Effector memory CD8-positive, alpha-beta T cell (primary cell): ENCODE measurements at places on chromosomes 1 and 21.

DNA sequence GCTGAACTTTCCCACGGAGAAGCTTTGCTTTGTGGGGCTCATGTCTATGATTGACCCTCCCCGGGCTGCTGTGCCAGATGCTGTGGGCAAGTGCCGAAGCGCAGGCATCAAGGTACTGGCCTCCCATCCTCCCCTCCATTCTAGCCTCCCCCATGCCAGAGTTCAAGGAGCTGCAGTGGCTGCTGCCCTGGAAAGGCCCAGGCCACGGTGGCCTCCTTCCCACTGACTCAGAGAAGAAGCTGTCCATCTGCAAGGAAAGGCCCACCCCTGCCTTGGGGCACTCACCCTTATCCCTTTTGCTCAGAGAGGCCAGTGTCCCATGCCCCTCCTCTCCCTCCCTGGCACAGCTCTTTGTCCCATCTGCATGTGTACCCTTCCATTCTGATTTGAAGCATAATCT lies 14.9 kb downstream of the ATP1A2 start:
- no peaks in the 10 kb centered on the region for H3K36me3 ChIP-seq
- H3K27me3 ChIP-seq: peaks cover 48% of the 10 kb centered on the region
- H3K4me1 ChIP-seq: no peaks in the 10 kb centered on the region
- H3K4me3 ChIP-seq: no peak overlapping the region
- DNase-seq: no peak

DNA sequence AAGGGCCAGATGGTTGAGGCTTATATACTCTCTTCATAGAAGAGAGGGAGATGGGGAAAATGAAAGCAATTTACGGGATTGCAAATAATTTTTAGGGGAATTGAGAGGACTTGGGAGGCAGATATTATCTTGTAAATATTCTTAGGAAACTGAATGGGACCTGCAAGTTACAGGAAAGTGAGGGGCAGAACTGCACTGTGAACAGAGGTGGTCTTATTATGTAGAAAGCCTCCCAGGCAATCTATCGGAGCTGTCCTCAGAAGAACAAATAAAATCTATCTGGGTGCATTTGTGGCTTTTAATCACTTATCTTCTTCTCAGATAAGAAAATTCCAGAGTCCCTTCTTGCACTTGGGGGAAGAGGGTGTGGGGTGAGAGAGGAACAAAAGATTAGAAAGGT lies 223.5 kb downstream of the RHOU start:
- no peaks in the 10 kb centered on the region for H3K27me3 ChIP-seq
- H3K27ac ChIP-seq: no peak overlapping the region
- H3K36me3 ChIP-seq: no peaks in the 10 kb centered on the region
- no peaks in the 10 kb centered on the region for H3K4me1 ChIP-seq

DNA sequence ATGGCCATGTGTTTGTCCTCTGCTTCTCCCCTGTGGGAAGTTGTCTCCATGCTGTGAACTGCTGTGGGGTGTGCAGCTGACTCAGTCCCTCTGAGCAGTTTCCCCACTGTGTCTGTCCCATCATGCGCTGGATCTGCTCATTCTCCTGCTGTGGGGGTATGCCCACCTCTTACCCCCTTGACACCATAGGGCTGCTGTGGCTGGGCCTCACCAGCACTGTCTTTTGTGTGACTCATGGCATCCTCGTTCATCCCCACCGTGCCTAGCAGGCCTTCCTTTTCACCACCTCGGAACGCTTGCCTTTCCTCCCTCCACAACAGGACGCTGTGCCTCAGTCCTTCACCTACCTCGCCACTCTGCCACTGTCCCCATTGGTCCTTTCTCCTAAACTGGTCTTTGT lies 27.3 kb downstream of the VANGL2 start:
- peaks cover 3% of the 10 kb centered on the region for H3K36me3 ChIP-seq
- no peak overlapping the region for H3K4me3 ChIP-seq
- peak overlapping the region; percentile 97 for H3K27ac ChIP-seq
- DNase-seq: no peak
- H3K4me1 ChIP-seq: peaks cover 48% of the 10 kb centered on the region
- no peaks in the 10 kb centered on the region for H3K27me3 ChIP-seq

- H3K4me1 ChIP-seq: no peaks in the 10 kb centered on the region
- H3K27ac ChIP-seq: no peak overlapping the region
- no peak overlapping the region for H3K4me3 ChIP-seq
- DNase-seq: no peak
- no peaks in the 10 kb centered on the region for H3K27me3 ChIP-seq
Measured at GRCh38 chr1:105632342-105633196, 1423.9 kb upstream of the PRMT6 start.

- no peaks in the 10 kb centered on the region for H3K36me3 ChIP-seq
- no peak overlapping the region for H3K4me3 ChIP-seq
- no peaks in the 10 kb centered on the region for H3K4me1 ChIP-seq
- H3K27me3 ChIP-seq: no peaks in the 10 kb centered on the region
- no peak overlapping the region for H3K27ac ChIP-seq
Measured at GRCh38 chr21:27058673-27059605, 92.1 kb upstream of the ADAMTS5 start.

DNA sequence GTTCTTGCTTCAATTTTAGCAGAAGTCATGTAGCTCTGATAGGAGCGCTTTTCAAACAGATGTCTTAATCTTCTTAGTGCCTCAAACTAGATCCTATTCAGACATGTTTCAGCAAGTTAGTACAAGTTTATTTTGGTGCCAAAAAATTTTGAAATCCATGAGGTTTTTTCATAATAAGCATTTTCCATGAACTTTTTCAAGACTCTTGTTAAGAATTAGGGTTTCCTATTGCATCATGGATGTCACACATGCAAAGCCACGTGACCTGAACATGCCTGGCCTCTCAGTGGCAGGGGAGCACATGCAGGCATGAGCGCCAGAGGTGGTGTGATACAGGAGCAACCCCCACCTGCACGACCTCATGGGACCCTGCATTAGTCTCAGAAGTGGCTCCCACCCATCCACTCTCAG lies 67.6 kb downstream of the POFUT2 start:
- no peak overlapping the region for H3K4me3 ChIP-seq
- DNase-seq: no peak
- H3K4me1 ChIP-seq: peaks cover 13% of the 10 kb centered on the region
- H3K27ac ChIP-seq: no peak overlapping the region

DNA sequence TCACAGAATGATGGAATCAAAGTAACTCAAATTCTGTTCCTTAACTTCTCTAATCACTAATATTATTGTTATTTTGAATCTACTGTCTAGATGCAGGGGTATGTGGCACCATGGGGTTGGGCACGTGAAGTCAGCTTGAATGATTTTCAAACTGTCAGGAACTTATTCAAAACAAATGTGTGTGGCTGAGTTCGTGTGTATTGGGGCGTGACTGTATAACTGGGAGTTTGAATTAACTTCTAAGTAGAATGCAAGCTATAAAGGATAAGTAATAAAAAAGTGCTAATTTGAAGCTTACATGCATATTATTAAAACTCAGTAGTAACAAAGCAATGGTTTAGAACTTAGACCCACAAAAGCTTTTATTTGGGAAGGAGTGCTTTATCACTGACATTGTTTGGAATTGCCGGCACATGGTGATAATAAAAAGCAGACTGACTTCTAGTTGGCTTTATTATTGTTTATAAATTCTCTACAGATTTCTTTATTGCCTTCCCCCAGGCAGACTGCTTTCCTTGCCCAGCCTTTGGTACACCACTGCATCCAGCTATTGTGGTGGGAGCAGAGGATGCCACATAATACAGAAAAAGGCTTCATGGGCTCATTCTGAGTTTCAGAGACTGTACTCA lies 84.3 kb downstream of the TENT5C start:
- no peak overlapping the region for H3K27ac ChIP-seq
- DNase-seq: no peak
- no peaks in the 10 kb centered on the region for H3K4me1 ChIP-seq
- H3K36me3 ChIP-seq: no peaks in the 10 kb centered on the region
- peaks cover 11% of the 10 kb centered on the region for H3K27me3 ChIP-seq

GRCh38 chr1:155026154-155026553 lies 7.4 kb downstream of the DCST2 start:
- H3K27me3 ChIP-seq: peaks cover 6% of the 10 kb centered on the region
- no peak for DNase-seq
- H3K4me3 ChIP-seq: no peak overlapping the region
- H3K27ac ChIP-seq: no peak overlapping the region
- H3K4me1 ChIP-seq: no peaks in the 10 kb centered on the region

DNA sequence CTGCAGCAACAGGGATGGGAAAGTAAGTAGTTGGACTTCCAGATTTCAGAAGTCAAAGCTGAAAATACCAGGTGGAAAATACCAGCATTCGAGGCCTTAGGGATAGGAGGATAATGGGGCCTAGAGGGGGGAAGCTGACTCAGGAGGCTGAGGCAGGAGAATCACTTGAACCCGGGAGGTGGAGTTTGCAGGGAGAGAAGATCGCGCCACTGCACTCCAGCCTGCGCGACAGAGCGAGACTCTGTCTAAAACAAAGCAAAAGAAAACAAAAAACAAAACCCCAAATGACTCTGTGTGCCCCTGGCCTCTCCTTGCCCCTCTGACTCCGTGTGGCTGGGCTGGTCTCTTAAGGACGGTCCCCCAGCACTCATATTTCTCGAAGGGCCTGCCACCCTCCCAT lies 3.4 kb downstream of the SH2D2A start:
- H3K27me3 ChIP-seq: no peaks in the 10 kb centered on the region
- peak overlapping the region; percentile 98 for H3K27ac ChIP-seq

- H3K27me3 ChIP-seq: no peaks in the 10 kb centered on the region
- no peak overlapping the region for H3K4me3 ChIP-seq
- DNase-seq: no peak
- H3K27ac ChIP-seq: no peak overlapping the region
- peaks cover 13% of the 10 kb centered on the region for H3K4me1 ChIP-seq
Measured at GRCh38 chr1:26844424-26845196, 18.1 kb downstream of the ZDHHC18 start.

- no peak overlapping the region for H3K27ac ChIP-seq
- no peak overlapping the region for H3K4me3 ChIP-seq
- H3K4me1 ChIP-seq: peaks cover 18% of the 10 kb centered on the region
- peaks cover 12% of the 10 kb centered on the region for H3K27me3 ChIP-seq
Measured at GRCh38 chr1:206664740-206665139, 20.0 kb upstream of the MAPKAPK2 start.

- H3K27me3 ChIP-seq: peaks cover 5% of the 10 kb centered on the region
- H3K36me3 ChIP-seq: peaks cover 2% of the 10 kb centered on the region
- H3K4me3 ChIP-seq: no peak overlapping the region
- peaks cover 5% of the 10 kb centered on the region for H3K4me1 ChIP-seq
- H3K27ac ChIP-seq: no peak overlapping the region
Measured at GRCh38 chr1:166905900-166906299, 29.8 kb upstream of the TADA1 start.

GRCh38 chr1:42177541-42177981 lies 13.0 kb upstream of the GUCA2A start:
- H3K27me3 ChIP-seq: no peaks in the 10 kb centered on the region
- peaks cover 25% of the 10 kb centered on the region for H3K36me3 ChIP-seq
- H3K4me1 ChIP-seq: peaks cover 2% of the 10 kb centered on the region
- DNase-seq: no peak

GRCh38 chr1:230909974-230910754 lies 41.8 kb upstream of the C1orf198 start:
- no peak for DNase-seq
- H3K4me3 ChIP-seq: no peak overlapping the region
- peaks cover 85% of the 10 kb centered on the region for H3K36me3 ChIP-seq

GRCh38 chr1:200103966-200104583 lies 76.6 kb downstream of the NR5A2 start:
- H3K4me1 ChIP-seq: peaks cover 4% of the 10 kb centered on the region
- peaks cover 9% of the 10 kb centered on the region for H3K27me3 ChIP-seq
- no peaks in the 10 kb centered on the region for H3K36me3 ChIP-seq
- no peak overlapping the region for H3K27ac ChIP-seq

GRCh38 chr1:233045588-233045987 lies 95.2 kb downstream of the NTPCR start:
- peaks cover 2% of the 10 kb centered on the region for H3K36me3 ChIP-seq
- no peaks in the 10 kb centered on the region for H3K27me3 ChIP-seq
- peaks cover 2% of the 10 kb centered on the region for H3K4me1 ChIP-seq
- H3K4me3 ChIP-seq: no peak overlapping the region

DNA sequence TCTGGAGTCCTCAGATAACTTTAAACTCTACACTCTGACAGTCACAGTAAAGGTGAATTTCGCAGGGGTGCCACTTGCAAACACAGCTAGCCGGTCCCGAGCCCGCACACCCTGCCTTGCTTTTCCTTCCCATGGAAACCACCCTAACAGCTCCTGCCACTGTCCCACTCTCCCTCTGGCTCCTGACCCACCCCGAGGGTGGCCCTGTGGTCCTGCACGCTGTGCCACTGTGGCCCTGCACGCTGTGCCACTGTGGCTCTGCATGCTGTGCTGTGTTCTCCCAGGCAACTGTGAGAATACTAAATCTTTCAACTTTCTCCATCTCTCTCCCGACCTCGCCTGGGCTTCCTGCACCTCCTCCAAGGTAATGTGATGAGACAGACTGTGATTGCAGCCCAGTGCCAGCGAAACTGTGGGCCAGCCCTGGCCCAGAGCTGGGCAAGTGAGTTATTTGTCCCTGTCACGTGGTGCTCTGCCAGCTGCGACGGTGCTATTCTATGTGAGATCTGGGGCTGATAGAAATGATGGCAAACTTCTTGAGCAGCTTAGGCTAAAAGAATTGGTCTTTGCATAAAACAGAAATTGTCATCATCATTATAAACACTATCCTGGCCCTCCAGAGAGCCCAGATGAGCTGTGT lies 63.4 kb upstream of the TARBP1 start:
- H3K4me1 ChIP-seq: no peaks in the 10 kb centered on the region
- H3K4me3 ChIP-seq: no peak overlapping the region
- H3K27ac ChIP-seq: no peak overlapping the region
- no peak for DNase-seq

GRCh38 chr1:177219554-177220458 lies 49.0 kb downstream of the BRINP2 start:
- no peaks in the 10 kb centered on the region for H3K36me3 ChIP-seq
- no peaks in the 10 kb centered on the region for H3K4me1 ChIP-seq
- H3K4me3 ChIP-seq: no peak overlapping the region

GRCh38 chr1:115116512-115116911 lies 27.2 kb upstream of the TSPAN2 start:
- no peaks in the 10 kb centered on the region for H3K36me3 ChIP-seq
- no peak overlapping the region for H3K27ac ChIP-seq
- peaks cover 46% of the 10 kb centered on the region for H3K27me3 ChIP-seq
- H3K4me3 ChIP-seq: no peak overlapping the region
- H3K4me1 ChIP-seq: no peaks in the 10 kb centered on the region

GRCh38 chr1:59605184-59605583 lies 209.6 kb upstream of the HOOK1 start:
- H3K36me3 ChIP-seq: peaks cover 3% of the 10 kb centered on the region
- H3K4me3 ChIP-seq: no peak overlapping the region
- H3K4me1 ChIP-seq: no peaks in the 10 kb centered on the region

DNA sequence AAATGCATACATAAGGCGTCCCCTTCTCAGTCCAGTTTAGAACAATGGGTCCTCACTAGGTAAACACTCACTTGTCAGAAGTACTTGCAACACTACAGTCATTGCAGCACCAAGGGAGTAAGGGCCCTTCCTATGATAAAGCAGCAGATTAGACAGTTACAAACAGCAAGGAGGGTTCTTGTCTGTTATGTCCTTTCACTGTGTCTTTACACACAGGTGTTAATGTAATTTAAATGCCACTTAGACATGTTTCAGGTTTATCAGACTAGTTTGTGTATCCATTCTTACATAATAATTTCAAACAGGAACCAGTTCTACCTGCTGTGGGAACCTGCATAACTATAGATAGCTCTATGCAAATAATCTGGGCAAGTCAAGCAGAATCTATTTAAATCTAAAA lies 105.6 kb upstream of the USH2A start:
- no peaks in the 10 kb centered on the region for H3K4me1 ChIP-seq
- no peak overlapping the region for H3K4me3 ChIP-seq
- no peak overlapping the region for H3K27ac ChIP-seq
- H3K36me3 ChIP-seq: no peaks in the 10 kb centered on the region
- DNase-seq: no peak
